ENCODE measurements at places on chromosomes 1 and 21.
A peak's percentile ranks its signal among the peaks of the same experiment; 100 is the strongest.

- no peak for DNase-seq
Measured at GRCh38 chr1:65493802-65494201, 73.3 kb downstream of the LEPR start.

DNA sequence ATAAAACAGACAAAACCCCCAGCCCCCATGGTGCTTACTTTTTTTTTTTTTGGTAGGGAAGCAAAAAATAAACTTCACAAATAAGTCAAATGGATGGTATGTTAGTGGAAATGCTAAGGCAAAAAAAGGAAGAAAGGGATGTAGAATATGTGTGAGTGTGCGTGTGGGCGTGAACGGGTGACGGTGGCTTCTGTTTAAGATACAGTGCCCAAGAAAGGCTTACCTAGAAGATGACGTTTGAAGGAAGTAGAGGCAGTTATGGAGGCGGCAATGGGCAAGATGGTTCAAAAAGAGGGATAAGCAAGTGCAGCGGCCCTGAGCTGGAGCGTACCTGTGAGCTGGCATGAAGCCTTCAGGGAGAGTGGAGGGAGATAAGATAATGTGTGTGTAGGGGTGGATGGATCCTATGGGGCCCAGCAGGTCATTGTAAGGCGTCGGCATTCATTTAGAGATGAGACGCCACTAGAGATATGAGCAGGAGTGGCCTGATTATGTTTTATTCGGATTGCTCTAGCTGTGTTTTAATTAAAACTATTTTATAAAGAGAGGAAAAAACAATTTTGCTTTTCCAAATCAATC, 19.9 kb downstream of the LEPR start:
- DNase-seq: no peak

DNA sequence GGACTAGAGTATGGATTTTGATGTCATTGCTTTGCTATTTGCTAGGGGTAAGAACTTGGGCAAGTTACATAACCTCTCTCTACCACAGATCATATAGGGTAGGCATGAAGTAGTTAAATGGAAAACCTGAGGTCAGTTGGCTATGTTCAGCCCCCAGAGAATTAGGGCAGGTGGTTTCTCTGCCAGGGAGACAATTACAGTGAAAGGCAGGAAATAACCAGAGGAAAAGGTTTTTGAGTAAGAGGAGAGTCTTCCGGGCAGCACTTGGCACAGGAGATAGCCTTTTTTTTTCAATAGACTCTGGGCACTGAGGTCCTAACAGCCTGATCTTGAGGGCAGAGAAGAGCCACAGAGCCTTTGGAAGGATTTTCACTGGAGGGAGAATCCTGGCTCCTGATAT, 16.7 kb upstream of the SERBP1 start:
- no peak for DNase-seq

DNA sequence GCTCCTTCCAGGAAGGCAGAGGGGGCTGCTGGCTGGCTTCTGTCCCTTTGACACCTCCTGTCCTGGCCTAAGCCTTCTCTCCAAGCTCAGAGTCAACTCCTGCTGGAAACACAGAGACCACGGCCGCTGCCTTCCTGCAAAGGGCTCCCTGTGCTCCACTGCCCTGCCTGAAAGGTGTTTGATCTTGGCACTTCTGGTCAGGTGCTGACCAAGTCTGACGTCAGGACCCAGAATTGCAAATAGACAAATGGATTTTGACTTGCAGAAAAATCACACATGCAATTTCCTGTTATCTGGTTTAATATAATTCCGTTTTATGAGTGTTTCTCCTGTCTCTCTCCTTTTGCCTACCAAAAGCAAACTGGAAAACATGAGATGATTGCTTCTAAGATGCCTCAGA, 86.5 kb upstream of the HMGB4 start:
- DNase-seq: no peak

GRCh38 chr1:147292012-147292411, 49.5 kb downstream of the CHD1L start:
- no peak for DNase-seq

DNA sequence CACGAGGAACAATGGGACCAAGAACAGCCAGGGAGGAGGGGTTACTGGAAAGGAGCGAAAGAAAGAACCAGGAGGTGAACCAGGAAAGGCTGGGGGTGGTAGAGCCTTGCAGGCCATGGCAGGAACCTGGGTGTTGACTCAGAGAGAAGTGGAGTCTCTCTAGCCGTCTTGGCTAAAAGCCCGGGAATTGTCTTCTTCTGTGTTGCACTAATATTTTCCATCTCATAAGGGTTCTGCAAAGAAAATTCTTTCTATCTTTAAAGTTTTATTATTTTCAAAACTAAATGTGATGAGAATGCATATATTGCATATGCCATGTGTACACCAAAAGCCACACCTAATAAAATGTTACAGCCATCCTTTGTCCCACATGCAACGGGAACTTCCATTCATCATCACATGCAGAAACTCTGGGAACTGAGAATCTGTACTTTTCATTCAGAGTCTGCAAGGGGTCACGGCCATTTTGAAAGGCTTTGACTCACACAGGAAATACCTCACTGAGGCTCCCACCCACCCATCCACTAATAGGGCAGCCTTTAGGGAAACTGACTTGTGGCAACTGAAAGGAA, 38.0 kb downstream of the ERG start:
- DNase-seq: no peak

DNA sequence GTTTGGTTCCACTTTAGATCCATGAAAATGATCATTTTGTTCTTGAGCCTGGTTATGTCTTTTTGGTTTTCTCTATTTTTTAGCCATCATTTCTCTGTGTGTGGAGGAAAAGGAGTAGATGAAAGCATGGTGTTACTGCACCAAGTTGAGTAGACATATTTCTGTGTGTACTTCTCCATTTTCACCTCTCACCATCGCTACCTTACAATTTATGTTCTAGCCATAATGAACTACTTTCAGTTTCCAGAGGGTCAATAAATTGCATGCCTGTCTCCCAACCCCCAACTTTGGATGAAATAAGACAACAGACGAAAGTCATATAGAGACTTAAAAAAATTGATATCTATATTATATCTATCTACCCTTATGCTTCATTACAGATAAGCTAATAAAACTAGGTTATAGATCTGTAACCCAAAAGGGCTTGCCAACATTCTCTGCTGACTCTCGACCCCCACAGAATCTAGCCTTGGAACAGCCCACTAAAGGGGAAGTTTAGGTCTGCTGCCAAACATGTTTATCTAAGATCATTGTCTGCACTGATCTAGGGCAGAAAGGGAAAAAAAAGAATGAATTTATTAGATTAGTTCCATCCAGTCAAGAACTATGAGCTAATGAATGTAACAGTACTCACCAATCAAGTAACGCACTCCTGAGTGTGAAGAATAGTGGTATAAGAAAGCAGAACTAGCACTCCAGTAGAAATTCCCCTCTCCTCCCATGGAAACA, 7.5 kb upstream of the MAN1A2 start:
- DNase-seq: no peak

DNA sequence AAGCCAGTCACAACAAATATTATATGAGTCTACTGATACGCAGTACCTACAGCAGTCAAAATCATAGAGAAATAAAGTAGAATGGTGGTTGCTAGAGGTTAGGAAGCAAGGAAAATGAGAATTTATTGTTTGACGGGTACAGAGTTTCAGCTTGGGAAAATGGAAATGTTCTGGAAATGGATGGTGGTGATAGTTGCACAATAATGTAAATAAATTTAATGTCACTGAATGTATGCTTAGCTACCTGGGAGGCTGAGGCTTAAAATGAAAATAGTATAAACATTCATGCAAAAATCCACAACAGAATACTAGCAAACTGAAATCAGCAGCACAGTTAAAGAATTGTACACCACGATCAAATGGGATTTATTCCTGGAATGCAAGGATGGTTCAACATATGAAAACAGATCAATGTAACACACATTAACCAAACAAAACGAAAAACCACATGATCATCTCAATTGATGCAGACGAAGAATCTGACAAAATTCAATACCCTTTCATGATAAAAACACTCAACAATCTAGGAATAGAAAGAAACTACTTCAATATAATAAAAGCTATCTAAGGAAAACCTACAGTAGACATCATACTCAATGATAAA, 10.7 kb downstream of the TUT4 start:
- DNase-seq: no peak

DNA sequence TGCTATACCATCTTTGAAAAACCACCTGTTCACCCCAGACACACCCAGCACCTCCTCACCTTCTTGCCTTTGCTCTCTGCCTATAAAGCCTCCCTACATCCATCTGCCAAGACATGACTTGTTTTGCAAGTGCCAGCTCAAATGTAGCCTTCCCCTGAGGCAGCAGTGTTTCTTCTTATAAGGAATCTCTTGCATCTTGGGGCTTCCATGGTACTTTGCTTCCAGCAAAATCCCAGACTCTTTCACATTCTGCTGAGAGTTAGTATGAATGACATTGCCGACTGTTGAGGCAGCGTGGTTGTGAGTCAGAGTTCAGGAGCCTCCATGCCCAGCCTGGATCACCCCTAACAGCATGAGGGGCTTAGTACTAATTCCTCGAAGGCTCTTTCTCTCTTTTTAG, 217.4 kb upstream of the RUNX1 start:
- DNase-seq: no peak

GRCh38 chr1:209490013-209490412, 93.5 kb upstream of the CAMK1G start:
- peak; percentile 30 for DNase-seq

- no peak for DNase-seq
Measured at GRCh38 chr1:8679395-8679800, 138.0 kb downstream of the RERE start.

GRCh38 chr1:25820247-25821111, 725 bp downstream of the MTFR1L start:
- no peak for DNase-seq

GRCh38 chr1:196970182-196970581, 7.2 kb upstream of the CFHR5 start:
- no peak for DNase-seq

GRCh38 chr1:78715181-78715661, 65.6 kb downstream of the IFI44 start:
- DNase-seq: no peak

Measured in NCI-H774 (cell line).